ENCODE measurements at places on chromosomes 16 and 17.
A peak's percentile ranks its signal among the peaks of the same experiment; 100 is the strongest.

DNA sequence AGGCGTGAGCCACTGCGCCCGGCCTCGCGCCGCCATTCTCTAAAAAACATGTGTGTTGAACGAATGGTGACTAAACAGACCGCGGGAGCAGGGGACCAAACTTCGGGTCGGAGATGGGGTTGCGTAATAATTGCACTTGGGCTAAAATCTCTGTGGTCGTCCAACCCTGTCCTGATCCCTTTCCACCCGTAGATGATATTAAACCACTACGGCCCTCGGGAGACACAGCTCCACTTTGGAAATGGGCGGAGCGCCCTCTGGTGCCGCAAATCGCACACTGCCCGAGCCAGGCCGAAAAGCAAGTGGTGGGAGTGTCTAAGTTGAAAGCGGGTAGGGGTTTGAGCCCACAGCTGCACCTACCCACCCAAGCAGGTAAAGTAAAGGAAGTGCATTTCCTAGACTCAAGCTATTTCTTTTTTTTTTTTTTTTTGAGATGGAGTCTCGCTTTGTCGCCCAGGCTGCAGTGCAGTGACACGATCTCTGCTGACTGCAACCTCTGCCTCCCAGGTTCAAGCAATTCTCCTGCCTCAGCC, 17.0 kb downstream of the CAVIN1 start:
- peak; percentile 75 for DNase-seq

DNA sequence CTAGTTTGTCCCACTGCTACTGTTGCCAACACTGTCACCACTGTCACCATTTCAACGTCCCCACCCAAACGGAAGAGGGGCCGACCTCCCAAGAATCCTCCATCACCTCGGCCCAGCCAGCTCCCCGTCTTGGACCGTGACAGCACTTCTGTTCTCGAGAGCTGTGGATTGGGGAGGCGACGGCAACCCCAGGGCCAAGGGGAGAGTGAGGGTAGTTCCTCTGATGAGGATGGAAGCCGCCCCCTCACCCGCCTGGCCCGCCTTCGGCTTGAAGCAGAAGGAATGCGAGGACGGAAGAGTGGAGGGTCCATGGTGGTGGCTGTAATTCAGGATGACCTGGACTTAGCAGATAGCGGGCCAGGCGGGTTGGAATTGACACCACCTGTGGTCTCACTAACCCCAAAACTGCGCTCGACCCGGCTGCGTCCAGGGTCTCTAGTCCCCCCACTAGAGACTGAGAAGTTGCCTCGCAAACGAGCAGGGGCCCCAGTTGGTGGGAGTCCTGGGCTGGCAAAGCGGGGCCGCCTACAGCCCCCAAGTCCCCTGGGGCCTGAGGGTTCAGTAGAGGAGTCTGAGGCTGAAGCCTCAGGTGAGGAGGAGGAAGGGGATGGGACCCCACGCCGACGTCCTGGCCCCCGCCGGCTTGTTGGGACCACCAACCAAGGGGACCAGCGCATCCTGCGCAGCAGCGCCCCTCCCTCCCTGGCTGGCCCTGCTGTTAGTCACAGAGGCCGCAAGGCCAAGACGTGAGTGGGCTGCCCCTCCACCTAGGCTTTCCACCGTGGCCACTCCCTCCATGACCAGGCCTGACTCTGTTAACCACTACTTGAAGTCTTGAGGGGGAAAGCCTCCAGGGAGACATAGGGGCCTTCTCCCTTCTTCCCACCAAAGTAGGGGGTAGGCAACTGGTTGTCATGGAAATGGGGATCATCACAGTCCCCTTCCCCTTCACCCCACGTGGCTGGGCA, 9.0 kb upstream of the PHKG2 start:
- DNase-seq = no peak

DNA sequence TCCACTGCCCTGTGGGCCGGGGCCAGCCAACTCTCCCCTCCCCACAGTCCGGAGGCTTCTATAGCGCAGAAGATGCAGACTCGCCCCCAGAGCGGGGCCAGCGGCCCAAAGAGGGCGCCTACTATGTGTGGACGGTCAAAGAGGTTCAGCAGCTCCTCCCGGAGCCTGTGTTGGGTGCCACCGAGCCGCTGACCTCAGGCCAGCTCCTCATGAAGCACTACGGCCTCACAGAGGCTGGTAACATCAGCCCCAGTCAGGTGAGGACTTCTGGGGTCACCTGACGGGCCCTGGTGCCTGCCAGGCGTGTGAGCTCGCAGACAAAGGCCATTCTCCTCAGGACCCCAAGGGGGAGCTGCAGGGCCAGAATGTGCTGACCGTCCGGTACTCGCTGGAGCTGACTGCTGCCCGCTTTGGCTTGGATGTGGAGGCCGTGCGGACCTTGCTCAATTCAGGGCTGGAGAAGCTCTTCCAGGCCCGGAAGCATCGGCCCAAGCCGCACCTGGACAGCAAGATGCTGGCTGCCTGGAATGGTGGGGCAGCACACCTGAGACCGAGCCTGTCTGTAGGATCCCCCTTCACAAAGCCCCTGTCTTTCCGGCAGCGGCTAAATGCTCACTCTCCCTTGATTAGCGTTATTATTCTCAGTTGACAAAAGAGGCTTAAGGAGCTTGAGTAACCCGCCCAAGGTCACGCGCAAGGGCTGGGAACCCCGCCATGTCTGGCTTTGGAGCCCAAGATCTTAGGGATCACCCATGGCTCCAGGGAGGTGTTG, 3.9 kb downstream of the SPATA20 start:
- no peak for DNase-seq

GRCh38 chr16:88428616-88429386, 24.3 kb upstream of the ZFPM1 start:
- DNase-seq = no peak

DNA sequence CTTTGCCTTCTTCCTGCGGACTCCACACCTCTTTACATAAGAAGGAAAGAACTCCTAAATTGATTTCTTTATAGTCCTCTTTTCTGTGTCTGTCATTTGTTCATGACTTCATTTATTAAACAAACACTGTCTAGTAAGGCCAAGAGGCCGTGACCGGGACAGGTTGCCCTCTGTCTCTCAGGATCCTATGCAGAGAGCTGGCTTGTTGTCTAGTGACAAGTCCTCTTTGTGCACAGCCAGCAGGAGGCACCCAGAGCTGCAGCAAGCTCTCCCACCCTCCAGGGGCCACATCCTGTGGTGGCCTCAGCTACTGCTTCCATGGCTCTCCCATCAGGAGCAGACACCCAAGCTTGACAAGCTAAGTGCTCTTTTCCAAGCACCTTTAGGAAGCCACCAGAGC, 50.6 kb downstream of the PLD6 start:
- DNase-seq = no peak

- DNase-seq = no peak
Observed at GRCh38 chr16:26594666-26595065, 472.1 kb upstream of the C16orf82 start.

DNA sequence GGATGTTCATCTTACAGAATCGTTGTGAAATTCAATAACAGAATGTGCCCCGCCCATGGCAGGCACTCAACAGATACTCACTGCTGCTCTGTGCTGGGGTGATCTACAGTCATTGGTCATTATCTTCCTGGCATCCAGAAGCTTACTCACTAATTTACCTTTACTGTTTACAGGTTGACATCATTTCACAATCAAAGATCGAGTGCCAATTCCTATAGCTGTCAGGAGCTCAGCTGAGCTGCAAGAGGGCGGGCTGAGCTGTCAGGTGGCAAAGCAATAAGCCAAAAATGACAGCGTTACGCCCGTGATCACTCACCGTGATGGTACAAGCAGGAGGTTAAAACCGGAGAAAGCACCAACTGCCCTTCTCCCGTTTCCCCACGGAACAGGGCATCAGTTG, 51.2 kb downstream of the LITAF start:
- no peak for DNase-seq

DNA sequence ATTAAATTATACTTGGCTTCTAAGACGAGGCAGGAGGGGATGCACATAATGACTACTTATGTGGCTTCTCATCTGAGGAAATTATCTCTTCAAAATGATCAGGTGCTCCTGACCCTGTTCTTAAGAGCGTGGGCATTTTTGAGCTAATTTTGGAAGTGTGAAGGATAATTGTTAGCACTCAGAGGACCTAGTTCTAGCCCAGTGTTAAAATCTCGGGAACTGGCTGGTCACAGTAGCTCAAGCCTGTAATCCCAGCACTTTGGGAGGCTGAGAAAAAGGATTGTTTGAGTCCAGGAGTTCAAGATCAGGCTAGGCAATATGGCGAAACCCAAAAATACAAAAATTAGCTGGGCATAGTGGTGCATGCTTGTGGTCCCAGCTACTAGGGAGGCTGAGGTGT, 103.0 kb upstream of the DHX40 start:
- no peak for DNase-seq

DNA sequence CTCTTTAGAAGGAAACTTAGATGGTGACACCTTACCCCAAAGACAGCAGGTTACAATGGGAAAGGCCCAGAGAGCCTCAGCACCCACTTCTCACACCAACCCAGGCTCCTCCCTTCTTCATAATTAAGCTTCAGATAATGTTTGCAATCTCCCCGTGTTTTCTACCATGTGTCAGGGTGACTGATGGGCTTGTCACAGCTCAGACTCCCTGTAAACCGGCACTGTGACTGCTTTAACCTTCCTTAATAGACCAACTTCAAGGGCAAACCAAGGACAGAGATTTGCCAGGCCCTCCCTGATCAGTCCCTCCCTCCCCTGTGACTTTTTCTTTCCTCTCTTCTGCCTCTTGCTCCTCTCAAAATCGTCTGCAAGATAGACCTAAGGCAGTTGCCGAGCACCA, 760.6 kb upstream of the EEF2KMT start:
- no peak for DNase-seq

- DNase-seq = no peak
Observed at GRCh38 chr16:89921702-89922476, 1.3 kb upstream of the TUBB3 start.

DNA sequence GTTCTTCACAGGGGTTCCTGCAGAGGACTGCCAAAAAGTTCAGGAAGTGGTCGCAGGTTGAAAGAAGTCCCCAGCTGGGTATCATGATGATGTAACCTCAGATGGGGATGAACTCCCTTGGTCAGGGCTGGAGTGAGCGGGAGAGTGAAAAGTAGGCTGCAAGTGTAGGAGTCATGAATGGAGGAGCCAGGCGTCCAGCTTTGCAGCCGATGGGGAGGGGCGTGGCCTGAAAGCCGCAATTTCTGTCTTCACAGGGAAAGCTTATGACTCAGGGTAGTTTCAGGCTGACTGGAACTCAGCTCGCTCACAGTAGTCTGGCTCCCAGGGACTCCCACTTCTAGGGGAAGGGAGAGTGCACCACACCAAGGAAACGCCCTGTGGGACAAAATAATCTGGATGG, 70.0 kb upstream of the HS3ST3A1 start:
- no peak for DNase-seq

DNA sequence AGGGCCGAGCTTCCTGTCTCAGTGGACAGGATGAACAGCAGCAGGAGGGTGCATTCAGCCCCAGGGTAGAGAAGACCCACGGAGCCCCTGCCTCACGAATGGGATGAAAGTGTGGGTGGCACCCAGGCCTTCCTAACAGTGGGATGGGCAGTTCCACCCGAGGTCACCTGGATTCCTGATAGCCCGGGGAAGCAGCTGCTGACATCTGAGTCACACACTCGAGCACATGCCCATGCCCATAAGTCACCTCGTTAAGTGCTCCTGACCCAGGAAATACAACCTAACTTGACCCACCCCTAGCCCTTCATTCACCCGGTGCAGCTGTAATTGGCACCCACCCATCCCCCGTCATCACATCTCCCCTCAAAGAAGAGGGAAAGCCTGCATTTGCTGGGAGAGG, 85.3 kb upstream of the FOXF1 start:
- no peak for DNase-seq

- DNase-seq = no peak
Observed at GRCh38 chr17:2271985-2272702, 31.4 kb downstream of the SMG6 start.
